ENCODE measurements at places on chromosomes 5 and 9.

DNA sequence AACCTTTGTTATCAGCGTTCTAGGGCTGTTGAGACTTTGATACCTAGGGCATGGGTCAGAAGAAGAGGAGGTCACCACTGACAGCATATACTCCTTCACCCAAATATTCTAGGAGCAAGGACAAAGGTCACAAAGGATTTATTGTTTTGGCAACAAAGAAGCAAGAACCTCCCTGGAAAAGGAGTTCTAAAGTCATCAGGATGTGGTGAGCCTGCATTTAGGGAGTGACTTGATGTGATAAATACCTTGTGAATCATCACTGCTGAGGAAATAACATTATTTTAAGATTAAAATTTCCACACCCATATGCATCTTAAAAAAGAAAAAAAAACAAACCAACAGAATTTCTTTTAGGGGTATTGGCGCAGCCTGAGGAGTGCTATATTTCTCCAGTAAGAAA, 13.9 kb downstream of the IFNA1 start:
- no peak for DNase-seq

- DNase-seq: no peak
Measured at GRCh38 chr5:71969460-71969859, 137.8 kb upstream of the MAP1B start.

DNA sequence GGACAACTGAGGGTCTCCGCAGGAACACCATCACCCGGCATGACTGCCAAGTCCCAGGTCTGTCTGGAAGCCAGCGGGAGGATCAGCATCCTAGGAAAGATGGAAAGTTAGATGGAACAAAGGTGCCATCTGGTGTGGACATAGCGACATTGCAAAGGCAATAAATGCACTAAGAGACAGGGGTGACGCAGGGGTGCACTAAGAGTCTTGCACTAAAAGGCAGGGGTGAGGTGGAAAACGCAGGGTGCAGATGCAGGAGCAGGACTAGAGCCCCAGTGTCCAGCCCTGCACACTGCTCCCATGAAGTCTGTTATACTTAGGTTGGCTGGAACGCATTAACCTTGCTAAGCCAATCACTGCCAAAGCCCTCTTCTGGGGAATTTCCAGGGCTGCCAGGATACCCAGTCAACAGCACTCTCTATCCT, 15.5 kb downstream of the ATOX1 start:
- DNase-seq: no peak

GRCh38 chr5:136038635-136039034, 9.8 kb downstream of the TGFBI start:
- DNase-seq: no peak

DNA sequence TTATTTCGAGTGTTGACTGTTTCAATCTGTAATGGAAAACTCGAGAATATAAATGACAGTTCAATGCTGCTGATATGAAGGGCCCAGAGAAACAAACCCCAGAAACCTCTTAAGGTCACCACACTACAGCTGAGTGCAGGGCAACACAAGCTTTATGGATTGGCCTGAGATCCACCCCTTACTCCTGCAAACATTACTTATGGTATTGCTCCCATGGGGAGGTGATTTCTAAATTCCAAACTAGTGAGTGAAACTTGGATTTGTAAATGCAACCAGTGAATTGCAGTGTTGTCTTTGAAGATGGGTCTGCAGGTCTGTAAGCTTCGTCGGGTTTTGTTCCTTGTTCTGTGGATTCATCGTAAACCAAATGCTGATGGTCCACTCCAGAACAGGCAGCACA, 85.4 kb downstream of the NTRK2 start:
- DNase-seq: no peak

- DNase-seq: no peak
Measured at GRCh38 chr9:127463911-127464310, 12.6 kb downstream of the LRSAM1 start.

GRCh38 chr9:129141066-129142041, 30.1 kb downstream of the PTPA start:
- no peak for DNase-seq

GRCh38 chr5:107217721-107218130, 453.0 kb downstream of the EFNA5 start:
- no peak for DNase-seq

DNA sequence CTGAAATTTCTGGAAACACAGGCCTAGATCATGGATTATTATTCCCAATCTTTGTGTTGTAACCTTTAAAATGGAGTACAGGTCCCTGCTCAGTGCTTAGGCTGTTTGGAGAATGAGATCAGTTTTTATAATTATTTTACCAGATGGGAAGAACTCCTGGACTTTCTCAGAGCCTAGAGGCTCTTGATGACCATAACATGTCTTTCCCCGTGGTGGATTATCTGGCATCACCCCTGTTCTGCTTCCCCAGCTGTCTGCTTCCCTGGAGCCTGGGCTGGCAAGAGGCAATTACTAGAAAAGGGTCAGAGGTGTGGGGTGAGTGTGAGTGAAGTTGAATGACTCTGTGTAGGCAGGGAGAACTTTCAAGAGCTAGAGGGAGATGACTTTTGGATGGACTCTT, 143.0 kb downstream of the CARTPT start:
- DNase-seq: no peak

DNA sequence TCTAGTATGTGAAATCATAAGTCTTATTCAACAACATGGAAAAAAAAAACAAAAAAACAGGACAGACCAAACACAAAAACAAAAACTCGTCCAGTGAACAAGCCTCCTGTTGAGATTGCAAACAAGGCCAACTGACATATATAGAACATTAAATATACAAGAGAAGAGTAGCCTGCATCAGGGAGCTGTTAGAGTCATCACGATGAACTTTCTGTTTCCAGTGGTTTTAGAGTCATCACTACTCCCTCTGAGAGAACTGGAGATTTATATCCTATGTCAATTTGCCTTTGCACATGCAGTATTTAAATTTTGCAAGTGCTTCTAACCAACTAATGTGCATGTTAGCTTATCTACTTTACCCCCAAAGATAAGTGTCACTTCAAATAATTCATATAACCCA, 9.9 kb downstream of the SNCAIP start:
- DNase-seq: no peak

DNA sequence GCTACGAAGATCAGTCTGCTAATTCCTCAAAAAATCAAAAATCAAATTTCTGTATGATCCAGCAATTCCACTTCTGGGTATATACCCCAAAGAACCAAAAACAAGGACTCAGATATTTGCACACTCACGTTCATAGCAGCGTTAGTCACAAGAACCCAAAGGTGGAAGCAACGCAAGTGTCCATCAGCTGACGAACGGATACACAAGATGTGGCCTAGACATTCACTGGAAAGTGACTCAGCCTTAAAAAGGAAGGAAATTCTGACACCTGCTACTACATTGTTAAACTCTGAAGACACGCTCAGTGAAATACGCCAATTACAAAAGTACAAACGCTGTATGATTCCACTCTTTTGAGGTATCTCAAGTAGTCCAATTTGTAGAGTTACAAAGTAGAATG, 93.3 kb downstream of the OTULIN start:
- DNase-seq: no peak

DNA sequence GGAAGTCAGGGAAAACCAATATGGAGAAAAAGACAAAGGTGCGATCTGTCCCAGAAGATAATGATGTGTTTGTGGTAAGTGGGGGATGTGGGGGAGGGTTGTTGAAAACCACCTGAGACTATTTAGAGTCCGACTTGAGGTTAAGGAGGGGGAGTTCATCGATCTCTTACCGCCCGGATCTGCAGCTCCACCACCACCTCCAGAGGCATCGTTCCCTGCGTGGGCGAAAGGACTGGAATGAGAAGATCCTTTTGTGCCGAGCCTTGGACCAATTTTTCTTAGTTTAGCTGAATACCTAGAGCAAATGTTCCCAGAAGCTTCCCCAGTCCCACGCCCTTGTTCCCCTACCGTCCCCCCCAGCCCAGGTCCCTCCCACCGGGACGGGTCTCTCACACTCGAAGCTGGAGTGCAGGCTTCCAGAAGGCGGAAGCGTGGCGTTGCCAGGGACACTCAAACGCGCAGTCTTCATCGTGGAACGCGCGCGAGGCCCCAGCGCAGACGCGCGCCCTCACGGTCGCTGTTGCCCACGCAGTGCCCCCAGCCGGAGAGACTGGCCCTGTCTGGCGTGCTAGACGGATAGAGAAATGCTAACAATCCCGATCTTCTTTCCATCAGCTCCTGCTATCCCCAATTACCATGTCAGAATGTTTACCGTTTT, at the start of gene SPATA6L:
TSS of gene SPATA6L (minus strand) at position 439 of the 658 bp plus-strand sequence. CDS start at position 209, 230 bp downstream.
- DNase-seq: peak; percentile 16

DNA sequence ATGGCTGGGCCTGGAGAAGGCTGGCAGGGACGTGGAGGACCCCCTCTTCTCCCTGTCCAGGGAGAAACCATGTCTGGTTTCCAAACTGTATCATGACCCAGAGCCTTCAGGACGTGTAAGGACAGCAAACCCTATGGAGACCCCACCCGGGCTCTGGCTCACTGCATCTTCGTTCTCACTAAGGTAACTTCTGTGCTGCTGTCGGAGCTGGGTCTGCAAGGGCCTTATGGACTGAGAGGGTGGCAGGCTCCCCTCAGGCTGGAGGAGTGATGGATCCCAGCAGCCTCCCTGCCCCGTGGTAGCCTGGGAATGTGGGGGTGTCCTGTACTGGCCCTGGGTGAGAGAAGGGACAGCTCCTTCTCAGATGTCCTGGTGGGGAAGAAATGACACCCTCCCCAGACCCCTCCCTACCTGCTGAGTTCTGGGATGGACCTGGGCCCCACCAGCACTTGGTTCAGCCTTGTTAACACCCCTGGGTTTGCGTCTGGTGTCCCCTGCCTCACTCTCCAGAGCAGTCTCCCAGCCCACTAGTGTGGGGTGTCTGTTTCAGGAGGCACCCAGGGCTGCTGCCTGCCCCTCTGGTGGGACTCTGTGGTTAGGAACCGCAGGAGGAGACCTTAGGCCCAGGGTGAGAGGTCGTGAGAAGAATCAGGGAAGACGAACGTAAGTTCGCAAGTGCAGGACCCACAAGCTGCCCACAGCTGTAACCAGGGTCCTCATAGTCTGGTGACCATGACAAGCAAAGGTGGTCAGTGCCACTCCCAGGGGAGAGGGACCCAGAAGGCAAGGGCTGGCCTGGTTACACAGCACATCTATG, 6.6 kb downstream of the SPATA31E1 start:
- no peak for DNase-seq

DNA sequence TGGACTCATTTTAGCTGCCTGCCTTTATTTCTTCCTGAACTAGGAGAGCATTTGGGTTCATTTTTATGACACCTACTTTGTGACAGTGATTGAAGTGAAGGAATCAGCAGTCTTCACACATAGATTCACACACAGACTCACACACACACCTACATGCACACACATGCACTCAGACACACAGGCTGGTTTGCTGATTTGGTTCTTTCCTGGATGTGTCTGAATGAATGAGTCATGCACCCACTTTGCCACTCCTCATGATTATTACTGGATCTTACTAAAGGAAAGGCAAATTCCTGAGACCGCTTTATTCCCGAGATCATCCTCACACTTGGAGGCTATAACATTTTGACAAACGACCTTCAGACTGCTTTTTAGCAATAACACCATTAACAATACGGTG, 529.5 kb downstream of the AGTPBP1 start:
- no peak for DNase-seq

DNA sequence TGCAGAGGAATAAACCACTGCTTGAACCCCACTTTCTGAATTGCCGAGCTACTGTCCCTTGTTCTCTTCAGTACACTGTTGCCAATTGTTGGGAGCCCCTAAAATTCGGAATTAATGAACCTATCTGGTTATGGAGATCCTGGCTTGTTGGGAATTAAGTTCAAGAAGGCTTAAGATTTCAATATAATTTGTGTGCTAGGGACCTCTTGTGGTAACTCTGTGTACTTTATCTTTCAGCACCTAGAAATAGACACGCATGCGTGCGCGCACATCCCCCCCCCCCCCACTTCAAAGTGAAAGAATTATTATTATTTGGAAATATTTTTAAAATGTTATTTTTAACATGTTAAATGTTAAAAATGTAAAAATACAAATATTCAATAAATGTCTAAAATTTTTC, 53.3 kb upstream of the FAM169A start:
- no peak for DNase-seq

DNA sequence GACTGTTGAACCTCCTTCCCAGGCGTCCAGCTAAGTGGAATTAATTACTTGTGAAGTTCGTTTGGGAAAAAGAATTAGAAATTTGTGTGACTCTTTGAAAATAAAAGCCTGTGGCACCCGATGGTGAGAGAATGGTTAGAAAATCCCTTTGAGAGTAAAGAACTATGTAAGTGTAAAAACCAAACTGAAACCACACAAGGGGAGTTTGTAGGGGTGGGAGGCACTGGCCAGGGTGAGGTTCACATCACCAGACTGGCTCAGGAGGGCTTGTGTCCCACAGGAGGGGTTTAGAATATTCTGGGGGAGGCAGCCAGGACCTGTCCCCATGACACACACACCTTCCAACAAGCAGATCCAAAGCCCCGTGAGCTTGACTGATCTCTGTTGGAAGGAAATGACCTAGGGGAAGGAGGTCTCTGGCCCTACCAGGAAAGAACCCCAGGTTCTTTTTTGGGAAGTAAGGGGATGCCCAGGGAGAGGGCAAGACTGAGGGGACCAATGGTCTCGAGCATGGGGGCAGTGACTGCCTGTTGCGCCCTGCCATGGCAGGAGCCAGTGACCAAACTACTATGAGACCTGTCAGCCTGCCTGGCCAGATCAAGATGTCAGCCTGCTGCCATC, 4.3 kb downstream of the SPATA24 start:
- no peak for DNase-seq

- DNase-seq: no peak
Measured at GRCh38 chr9:86665416-86665815, 281.9 kb downstream of the GAS1 start.

DNA sequence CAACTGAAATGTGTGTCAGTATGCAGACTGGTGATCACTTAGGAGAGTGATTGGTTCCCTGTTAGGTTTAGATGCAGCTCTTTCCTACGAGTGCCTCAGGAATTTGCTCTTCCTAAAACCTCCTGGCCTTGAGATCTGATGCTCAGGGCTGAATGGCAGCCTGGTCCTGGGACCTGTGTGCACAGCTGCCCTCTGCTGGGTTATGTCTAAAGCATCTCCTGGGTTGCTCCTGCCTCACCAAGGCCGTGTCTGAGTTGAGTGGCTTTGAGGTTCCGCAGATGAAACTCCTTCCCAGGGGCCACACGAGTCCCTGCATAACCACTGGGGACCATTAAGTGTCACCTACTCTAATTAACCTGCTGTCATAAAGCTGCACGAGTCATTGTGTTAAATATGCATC, 59.5 kb downstream of the MVB12B start:
- no peak for DNase-seq

All from activated T-helper 1 cell treated with Interleukin-2 at 50 U/mL for 16 hours (primary cell).